ENCODE measurements at places on chromosomes 2 and 18.

DNA sequence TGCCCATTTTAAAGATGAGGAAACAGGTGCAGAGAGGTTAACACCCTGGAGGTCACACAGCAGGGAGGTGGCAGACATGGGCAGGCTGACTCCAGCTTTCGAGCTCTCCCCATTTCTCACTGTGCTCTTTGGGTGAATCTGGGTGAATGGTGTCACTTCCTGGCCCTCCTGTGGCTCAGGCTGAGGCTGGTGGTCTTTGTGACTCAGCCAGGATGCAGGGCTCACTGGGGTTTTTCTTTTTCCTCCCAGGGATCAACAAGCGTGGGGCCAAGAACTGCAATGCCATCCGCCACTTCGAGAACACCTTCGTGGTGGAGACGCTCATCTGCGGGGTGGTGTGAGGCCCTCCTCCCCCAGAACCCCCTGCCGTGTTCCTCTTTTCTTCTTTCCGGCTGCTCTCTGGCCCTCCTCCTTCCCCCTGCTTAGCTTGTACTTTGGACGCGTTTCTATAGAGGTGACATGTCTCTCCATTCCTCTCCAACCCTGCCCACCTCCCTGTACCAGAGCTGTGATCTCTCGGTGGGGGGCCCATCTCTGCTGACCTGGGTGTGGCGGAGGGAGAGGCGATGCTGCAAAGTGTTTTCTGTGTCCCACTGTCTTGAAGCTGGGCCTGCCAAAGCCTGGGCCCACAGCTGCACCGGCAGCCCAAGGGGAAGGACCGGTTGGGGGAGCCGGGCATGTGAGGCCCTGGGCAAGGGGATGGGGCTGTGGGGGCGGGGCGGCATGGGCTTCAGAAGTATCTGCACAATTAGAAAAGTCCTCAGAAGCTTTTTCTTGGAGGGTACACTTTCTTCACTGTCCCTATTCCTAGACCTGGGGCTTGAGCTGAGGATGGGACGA, 13.2 kb downstream of the ITM2C start:
- no peak for DNase-seq

GRCh38 chr18:14970027-14970426, 222.1 kb downstream of the ANKRD30B start:
- peak; percentile 50 for DNase-seq

GRCh38 chr2:118148133-118148532, 59.9 kb downstream of the INSIG2 start:
- no peak for DNase-seq

DNA sequence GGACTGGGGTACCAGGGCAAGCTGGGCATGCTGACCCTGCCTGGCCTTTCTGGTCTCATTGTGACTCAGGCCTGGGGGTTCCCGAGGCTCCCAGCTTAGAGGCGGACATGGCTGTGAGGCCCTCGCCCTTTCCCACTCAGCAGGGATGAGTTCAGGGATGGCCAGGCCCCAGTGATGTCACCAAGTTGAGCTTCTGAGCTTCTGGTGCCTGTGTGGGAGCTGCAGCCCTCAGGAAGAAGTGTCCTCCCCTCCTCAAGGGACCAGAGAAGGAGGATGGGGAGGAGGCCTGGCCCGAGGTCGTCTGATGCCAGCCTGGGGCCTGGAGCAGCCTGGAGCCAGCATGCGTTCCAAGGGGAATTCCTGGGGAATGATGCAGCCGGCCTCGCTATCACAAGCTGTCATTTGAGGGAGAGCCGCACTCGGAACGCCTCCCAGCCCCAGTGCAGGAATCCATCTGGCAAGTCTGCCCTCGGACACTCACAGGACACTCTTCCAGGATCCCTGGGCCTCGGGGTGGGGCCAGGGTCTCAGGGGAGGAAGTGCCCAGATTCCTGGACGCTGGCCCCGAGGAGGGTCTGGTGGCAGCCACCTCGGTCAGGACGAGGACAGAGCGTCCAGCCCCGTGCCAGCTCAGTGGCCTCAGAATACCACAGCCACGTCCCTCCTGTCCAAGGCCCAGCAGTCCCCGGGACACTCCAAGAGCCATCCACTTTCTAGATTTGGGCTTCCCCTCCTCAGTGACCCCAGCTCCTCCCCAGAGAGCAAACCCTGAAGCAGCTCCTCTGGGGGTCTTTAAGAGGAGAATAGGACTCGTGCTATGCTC, 61.2 kb upstream of the GPC1 start:
- peak; percentile 95 for DNase-seq

DNA sequence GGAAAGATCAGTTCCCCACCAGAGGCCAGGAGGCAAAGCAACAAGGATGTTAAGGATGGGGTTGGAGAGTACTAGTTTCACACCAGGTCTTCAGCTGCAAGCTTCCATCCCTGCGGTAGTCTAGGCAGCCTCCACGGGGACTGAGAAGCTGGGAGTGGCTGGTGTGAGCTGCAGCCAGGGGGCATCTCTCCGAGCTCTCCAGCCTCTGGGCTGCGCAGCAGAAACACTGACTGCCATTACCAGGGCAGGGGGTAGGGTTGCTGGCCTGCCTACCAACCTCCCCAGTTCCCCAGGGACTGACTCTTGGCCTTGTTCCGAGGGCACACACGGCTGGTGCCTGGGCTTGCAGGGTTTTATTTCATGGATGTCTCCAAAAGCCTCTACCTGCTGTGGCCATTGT, 15.9 kb downstream of the GATA6 start:
- no peak for DNase-seq

DNA sequence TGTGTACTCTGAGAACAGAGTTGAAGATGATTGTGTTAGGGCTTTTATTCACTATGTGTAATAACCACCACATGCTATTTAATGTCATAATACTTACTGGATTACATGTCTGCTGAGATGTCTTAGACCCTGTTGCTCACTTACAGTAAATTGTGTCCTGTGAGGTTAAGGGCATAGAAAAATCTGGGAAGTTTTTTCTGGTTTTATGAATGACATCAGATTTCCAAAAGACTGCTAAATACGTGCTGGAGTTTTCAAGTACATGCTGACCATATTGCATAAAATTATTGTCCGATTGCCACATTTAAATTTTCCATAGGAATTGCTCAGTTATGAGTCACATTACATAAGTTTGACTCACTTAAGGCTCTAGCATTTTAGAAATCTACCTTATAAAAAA, 96.7 kb upstream of the COL5A2 start:
- DNase-seq: peak; percentile 93

- no peak for DNase-seq
Observed at GRCh38 chr2:11029136-11029535, 117.4 kb downstream of the KCNF1 start.

DNA sequence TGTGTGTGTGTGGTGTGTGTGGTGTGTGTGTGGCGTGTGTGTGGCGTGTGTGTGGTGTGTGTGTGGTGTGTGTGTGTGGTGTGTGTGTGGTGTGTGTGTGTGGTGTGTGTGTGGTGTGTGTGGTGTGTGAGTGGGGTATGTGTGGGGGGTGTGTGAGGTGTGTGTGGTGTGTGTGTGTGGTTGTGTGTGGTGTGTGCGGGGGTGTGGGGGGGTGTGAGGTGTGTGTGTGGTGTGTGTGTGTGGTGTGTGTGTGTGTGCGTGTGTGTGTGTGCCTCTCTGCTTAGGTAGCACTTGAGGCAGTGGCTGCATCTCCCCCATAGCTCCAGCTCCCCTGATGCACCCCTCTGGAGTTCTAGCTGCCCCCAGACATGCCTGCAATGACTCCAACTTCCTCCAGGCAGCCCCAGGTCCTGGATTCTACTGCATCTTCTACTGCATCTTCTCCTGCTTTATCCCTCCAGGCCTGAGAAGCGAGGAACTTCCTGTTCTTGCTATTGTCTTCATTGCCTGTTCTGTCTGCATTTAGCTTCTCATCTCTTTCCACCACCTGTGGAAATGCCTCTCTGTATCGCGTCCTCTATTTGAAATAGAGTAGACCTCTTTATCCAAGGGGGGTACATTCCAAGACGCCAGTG, 22.2 kb upstream of the MLPH start:
- no peak for DNase-seq

All from AG10803 (cell line).